ENCODE measurements at places on chromosomes 1 and 21.

GRCh38 chr1:11847667-11848372, at the start of gene NPPA:
Gene NPPA (minus strand): TSS chr1:11847783. CDS start chr1:11847684, 99 bp downstream.
- DNase-seq, result no peak

DNA sequence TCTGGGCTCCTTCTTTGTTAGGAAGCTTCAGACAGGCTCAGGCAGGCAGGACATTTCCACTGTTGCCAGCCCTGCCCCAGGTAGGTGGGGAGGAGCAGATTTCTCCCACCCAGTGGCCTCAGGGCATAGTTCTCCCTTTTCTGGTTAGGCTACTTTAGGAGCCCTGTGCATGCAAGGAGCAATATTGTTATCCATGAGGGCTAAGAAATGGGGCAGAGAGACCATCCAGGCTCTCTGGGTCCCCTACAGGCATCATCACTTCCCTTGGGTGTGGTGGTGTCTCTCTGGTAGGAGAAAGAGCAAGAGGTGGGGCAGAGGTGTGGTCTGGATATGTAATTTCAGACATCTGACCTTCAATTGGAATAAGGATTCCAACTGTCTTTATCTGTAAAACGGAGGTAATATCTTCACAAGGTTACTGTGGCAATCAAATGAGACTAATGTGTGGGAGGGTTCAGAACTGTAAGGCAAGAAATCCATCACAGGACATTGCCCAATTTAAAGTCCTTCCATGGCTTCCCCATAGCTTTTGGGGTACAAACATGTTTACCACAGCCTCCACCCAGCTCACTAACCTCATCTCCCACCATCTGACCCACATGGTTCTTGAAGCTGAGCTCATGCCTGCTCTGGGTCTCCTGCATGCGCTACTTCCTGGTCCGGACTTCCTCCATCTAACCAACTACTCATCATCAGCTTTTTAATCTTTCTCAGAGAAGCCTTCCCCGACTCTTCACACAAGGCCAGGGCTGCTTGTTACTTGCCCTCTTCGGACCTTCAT, 26.1 kb downstream of the PCAT6 start:
- DNase-seq, result no peak

DNA sequence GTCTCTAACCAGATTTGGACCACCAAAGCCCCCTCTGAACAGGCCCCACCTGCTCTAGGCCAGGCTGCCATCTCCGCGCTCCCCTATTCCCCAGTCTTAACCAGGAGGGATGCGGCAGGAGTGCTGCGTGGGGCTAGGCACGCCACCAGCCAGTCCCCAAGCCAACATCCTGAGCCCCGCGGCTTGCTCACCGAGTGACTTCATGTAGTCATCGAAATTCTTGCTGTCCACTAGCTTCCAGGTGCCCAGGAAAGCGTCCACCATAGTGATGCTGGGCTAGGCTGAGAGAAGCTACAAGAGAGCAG, 173 bp downstream of the FABP3 start:
- no peak for DNase-seq

GRCh38 chr1:174966008-174966572, 33.7 kb upstream of the CACYBP start:
- no peak for DNase-seq

- DNase-seq, result no peak
Observed at GRCh38 chr1:103191327-103191726, 83.0 kb upstream of the COL11A1 start.

GRCh38 chr1:77948841-77949424, 29.9 kb downstream of the FUBP1 start:
- DNase-seq, result no peak

- DNase-seq, result no peak
Observed at GRCh38 chr1:27594564-27595510, 9.1 kb downstream of the AHDC1 start.

DNA sequence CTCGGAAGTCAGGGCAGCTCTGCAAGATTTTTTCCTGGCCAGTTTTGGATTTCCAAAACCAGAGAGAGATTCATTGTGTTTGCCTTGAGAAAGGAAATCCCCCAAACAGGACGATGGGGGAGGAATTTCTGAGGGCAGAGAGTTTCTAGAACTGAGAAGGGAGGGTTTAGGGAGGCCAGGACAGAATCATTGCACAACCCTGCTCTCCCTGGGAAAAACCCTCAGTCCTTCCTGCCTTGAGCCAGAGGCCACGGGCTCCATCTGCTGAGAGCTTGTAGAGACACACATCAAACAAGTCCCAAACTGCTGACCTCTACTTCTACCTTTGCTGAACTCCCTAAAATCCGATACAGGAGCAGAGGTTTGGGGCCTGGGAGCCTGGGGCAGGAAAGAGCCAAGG, 99.7 kb downstream of the NMNAT2 start:
- peak; percentile 82 for DNase-seq
